ENCODE measurements at places on chromosomes 7 and 10.

- peak; percentile 21 for DNase-seq
Measured at GRCh38 chr7:2452074-2452507, 24.1 kb downstream of the GRIFIN start.

DNA sequence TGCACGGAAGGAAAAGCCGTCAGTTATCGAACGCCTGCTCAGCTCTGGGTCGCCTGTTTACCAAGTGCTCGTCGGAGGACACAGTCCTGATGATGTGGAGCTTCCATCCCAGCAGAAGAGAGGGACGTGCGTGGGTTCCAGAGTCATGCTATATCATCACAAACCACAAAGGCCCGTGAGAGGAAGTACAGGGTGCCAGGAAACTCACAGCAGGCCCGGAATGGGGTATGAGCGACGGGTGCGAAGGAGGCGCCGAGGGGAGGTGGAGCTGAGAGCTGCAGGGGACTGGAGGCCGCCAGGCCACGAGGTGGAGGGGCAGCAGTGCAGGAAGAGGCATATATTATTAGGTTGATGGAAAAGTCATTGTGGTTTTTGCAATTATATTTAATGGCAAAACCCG lies 102.5 kb downstream of the ACTR3B start:
- DNase-seq, result no peak

GRCh38 chr10:79140855-79141254 lies 72.1 kb downstream of the ZMIZ1 start:
- no peak for DNase-seq

- no peak for DNase-seq
Measured at GRCh38 chr7:127093340-127093739, 159.4 kb downstream of the GRM8 start.

DNA sequence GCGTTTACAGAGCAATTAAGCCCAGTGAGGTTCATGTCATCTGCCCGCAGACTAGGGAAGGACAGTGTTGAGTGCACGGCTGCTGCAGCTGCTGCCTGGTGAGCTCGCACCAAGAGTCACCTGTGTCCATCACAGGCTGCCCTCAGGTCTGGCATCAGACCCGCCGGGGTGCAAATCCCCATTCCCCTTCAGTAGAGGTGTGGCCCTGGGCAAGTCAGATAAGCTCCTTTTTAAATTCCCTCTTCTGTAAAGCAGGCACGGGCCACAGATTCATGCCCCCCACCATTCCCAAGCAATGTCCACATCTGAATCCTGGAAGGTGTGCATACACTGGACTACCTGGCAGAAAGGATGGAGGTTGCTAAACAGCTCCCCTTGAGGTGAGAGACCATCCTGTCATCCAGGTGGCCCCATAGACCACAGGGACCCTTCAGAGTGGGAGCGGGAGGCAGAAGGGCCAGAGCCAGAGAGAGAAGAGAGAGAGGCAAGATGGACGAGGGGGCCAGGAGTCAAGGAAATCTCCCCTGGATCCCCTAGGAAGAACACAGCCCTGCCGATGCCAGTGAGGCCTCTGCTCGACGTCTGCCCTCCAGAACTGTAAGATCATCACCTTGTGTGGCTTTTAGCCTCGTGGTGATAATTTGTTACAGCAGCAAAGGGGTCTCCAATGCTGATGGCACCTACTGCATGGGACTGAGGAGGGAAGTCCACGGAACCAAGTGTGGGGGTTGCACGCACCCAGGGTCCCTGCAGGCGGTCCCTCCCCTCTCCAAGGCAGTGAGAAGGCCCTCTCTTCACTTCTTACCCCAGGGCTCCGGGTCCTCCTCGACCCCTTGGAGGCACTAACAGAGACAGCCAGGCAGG lies 168.8 kb downstream of the TCERG1L start:
- no peak for DNase-seq

DNA sequence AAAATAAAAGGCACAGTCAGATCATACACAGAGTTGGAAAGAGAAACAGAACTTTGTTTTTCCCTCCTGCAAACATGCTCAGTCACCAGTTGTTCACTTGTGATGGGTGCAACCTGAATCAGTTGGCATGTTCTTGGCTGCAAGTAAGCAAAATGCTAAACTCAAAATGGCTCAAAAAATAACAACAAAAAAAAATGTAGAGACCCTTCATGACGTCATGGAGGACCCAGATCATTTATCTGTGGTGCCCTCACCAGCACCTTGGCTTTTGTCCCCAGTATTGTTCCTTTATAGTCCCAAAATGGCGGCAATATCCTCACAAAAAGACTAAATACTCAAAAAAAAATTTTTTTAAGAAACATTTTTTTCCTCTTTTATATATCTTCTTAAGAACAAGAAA lies 112.4 kb downstream of the CABCOCO1 start:
- no peak for DNase-seq

DNA sequence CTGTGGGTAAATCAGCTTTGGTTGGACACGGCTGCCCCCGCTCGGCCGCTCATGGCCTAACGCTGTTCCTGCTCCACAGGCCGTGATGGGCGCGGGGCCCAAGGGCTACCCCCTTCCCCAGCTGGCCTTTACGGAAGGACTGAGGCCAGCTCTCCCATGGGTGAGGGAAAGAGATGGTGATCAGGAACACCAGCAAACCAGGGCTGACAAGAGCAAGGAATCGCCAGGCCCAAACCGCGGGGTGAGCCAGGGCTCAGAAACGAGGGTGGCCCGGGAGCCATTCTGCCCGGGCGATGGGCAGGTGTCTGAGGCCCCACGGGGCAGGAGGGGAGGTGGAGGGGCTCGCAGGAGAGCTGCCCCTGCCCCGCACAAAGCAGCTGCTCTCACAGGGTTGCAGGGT lies 26.6 kb downstream of the GPER1 start:
- DNase-seq, result no peak

GRCh38 chr7:85710960-85711359 lies 524.1 kb upstream of the SEMA3D start:
- no peak for DNase-seq

GRCh38 chr10:29041616-29042015 lies 247.3 kb upstream of the LYZL1 start:
- DNase-seq, result no peak

DNA sequence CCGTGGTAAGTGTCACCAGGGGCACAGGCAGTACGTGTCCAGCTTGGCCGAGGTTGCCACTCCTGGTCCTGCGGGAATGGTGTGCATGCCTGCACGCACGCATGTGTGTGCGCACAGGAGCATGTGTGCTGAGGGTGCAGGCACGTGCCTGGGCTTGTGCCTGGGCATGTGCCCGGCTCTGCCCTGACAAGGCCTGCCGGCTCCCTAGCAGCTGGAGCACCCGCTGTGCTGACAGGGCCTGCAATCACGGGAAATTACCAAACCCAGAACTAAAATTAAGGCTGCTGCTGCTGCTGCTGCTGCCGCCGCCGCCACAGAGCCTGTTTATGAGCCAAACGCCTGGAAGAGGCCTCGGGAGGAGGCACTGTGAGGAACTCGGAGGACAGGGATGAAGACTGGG lies 28.7 kb downstream of the GHRHR start:
- DNase-seq, result no peak

DNA sequence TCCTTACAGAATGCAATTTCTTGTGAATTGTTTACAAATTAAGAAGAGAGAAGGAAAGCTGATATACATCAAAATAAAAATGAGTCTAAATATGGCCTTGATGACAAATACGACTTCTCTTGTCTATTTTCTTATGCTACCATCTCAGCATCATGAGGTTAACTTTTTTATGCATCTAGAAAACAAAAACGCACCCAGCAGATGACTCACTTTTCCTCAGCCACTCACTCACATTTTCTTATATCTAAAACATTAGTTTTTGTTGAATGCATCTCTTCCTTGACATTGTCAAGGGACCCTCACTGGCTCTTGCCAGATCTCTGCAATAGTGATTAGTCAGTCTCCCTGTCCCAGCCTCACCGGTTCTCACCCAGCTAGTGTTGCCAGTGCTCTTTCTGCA lies 256.4 kb upstream of the SLC26A5 start:
- DNase-seq, result no peak

DNA sequence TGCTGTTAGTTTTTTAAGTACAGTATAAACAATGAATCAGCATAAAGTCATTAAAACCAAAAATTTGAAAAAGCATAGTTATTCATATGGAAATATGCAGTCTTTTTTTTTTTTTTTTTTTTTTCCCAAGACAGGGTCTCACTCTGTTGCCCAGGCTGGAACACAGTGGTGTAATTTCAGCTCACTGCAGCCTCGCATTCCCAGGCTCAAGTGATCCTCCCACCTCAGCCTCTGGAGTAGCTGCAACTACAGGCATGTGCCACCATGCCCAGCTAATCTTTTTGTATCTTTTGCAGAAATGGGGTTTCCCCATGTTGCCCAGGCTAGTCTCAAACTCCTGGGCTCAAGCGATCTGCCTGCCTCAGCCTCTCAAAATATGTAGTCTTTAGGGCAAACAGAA lies 182.0 kb downstream of the SEMA3E start:
- DNase-seq, result no peak
